Mesothelial cell of epicardium (in vitro differentiated cells): ENCODE measurements at places on chromosomes 5 and 9. TPM values are rescaled to one million over a fixed set of nuclear protein-coding genes. Genes with fewer than 3 reads are reported as not detected.

DNA sequence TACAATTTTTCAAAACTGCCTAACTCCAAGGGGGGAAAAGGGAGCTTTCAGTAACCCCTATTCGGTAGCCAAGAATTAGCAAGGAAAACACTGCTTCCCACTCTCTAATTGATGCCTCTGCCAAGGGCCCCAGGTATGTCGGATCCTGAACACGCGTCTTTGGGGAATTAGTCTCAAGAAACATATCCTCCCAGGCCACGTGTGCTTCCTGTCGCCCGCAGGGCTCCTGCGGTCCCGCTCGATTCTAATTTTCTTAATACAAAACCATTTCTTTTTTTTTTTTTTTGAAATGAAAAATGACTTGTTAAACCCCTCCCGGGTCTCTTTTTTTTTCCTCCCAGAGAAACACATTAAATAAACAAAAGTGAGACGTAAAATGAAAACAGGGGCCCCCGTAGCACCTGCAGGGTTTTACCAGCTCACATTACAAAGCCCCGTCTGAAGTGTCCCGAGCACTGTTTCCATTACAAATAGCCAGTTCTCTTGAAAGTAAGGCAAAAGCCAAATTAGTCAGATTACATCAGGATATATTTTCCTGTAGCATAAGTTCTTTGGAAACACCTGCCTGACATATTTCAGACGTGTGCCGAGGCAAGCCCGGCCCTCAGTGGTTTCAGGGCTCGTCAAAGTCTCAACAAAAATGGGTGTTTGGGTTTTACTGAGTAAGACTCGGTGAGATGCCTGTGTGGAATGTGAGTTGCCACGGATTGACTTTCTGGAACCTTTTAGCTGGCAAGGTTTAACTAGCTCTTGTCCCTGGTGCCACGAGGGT, 21.5 kb downstream of the SMIM23 start:
- DNase-seq, result no peak
- H3K36me3 ChIP-seq, result no peaks in the 10 kb centered on the region
- peaks cover 68% of the 10 kb centered on the region for H3K27me3 ChIP-seq
- H3K27ac ChIP-seq, result no peak overlapping the region

DNA sequence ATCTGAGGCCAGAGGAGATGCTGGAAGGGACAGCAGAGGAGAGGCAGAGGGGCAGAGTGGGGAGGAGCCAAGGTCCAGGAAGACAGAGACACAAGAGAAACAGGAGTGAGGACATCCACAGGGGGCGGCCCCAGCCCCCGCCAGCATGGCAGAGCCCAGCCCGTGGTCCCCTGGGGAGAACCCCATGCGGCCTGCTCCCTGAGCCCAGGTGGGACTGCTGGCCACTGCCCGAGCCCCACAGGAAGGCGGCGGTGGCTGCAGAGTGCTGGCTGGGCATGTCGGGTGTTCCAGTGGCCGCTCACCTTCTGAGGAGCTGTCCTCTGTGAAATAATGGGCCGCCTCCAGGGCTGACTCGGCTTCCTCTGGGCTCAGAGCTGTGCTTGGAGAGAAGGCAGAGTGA, 8.9 kb upstream of the MRNIP start:
- H3K27ac ChIP-seq, result peak overlapping the region; percentile 39
- DNase-seq, result no peak
- H3K4me3 ChIP-seq, result no peak overlapping the region
- H3K4me1 ChIP-seq, result no peaks in the 10 kb centered on the region

SPATA31C1 gene
- total RNA-seq, result 0.13 to 0.29 TPM (median 0.18 TPM) in 3 replicates

GFI1B gene
- total RNA-seq, result not detected in 3 replicates

BTNL9 gene
- 0.18 TPM in 1 of 3 replicates, not detected in the others for total RNA-seq

GRCh38 chr5:180109920-180110319, 38.4 kb upstream of the RNF130 start:
- H3K4me3 ChIP-seq, result no peak overlapping the region
- no peaks in the 10 kb centered on the region for H3K4me1 ChIP-seq
- H3K36me3 ChIP-seq, result peaks cover 7% of the 10 kb centered on the region
- H3K27ac ChIP-seq, result no peak overlapping the region

SLC34A3 gene
- total RNA-seq, result 0.23 to 0.27 TPM in 2 of 3 replicates, not detected in the other

SPINK7 gene
- total RNA-seq, result not detected in 3 replicates

SPOCK1 gene
- 5.0 to 6.6 TPM (median 6.4 TPM) in 3 replicates for total RNA-seq

GRCh38 chr5:765948-766631, 18.4 kb downstream of the ZDHHC11B start:
- DNase-seq, result no peak
- H3K36me3 ChIP-seq, result no peaks in the 10 kb centered on the region
- no peak overlapping the region for H3K4me3 ChIP-seq
- H3K27ac ChIP-seq, result no peak overlapping the region

DNA sequence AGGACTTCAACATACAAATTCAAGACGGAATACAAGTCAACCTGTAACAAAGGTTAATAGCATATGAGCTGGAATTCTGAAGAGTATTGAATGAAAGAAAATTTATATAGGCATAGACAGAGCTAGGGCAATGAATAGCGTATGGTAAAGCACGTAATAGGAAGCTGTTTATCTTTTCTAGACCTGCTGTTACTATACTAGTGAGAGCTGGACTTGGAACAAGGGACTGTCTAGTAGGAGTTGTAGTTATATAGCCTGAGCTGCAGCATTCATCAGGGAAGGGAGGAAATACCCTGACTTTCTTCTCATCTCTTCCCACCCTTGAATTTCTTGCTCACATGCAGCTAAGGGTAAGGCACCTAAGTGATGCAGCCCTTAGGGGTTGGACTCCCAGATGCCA, 67.5 kb upstream of the PRLR start:
- H3K27me3 ChIP-seq, result no peaks in the 10 kb centered on the region
- DNase-seq, result no peak
- H3K36me3 ChIP-seq, result no peaks in the 10 kb centered on the region
- H3K4me3 ChIP-seq, result no peak overlapping the region
- H3K27ac ChIP-seq, result no peak overlapping the region

DNA sequence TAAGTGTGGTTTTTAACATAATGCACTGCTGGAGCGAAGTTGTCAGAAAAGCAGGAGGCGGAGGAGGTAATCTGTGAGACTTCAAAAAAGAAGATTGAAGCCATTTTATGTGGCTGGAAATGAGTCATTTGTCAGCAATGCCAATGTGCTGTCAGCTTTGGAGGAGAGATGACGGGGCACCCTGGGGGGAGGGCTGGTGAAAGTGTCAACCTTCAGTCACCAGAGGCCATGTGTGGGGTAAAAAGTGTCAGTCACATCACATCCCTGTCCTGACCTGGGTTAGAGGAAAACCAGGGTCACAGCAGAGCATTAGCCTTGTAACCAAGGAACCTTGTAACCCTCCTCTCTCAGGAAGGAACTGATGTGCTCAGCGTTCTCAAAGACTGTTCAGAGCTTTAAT, 59.1 kb downstream of the TLR4 start:
- peaks cover 8% of the 10 kb centered on the region for H3K27me3 ChIP-seq
- no peaks in the 10 kb centered on the region for H3K4me1 ChIP-seq
- H3K36me3 ChIP-seq, result no peaks in the 10 kb centered on the region

ZBTB26 gene
- 15.7 to 16.7 TPM (median 16.2 TPM) in 3 replicates for total RNA-seq

TAF11L10 gene
- not detected in 3 replicates for total RNA-seq

DNA sequence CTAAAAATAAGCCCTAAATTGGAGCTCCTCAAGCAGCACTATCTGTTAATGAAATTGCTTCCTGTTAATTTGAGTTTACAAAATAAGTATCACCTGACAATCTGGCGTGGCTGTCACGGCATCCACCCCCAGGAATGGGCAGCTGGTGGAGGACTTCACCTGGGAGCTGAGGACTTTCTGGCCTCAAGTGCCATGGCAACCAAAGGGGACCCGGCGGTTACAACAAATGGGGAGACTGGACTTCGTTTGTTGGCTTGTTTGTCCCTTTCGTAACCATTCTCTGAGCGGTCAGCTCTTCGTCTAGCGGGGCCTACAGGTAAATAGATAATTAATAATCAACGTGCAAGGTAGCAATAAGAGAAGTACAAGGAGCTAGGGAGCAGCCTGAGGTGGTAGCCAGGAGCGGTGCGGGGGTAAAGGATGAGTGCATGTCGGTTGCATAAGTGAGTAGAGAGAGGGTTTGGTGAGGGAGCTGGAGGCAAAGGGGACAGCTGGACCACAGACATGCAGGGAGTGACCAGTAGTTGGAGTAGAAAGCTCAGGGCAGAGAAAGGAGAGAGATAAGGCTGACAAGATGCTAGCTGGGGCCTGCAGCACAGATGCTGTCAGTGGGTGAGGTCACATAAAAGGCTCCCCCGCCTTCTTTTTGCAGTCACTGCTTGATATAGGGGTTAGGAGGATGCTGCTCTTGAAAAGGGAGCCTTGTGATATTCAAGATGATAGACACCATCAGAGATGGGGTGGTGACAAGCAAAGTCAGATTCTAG, 62.5 kb downstream of the HSPA4 start:
- H3K4me1 ChIP-seq, result peaks cover 4% of the 10 kb centered on the region
- no peak for DNase-seq
- peaks cover 4% of the 10 kb centered on the region for H3K27me3 ChIP-seq
- no peaks in the 10 kb centered on the region for H3K36me3 ChIP-seq
- H3K27ac ChIP-seq, result no peak overlapping the region

- no peak for DNase-seq
- H3K27ac ChIP-seq, result peak overlapping the region; percentile 75
- H3K4me1 ChIP-seq, result peaks cover 48% of the 10 kb centered on the region
- no peaks in the 10 kb centered on the region for H3K27me3 ChIP-seq
- no peak overlapping the region for H3K4me3 ChIP-seq
- no peaks in the 10 kb centered on the region for H3K36me3 ChIP-seq
Measured at GRCh38 chr9:13427587-13427986, 148.1 kb upstream of the MPDZ start.

DNA sequence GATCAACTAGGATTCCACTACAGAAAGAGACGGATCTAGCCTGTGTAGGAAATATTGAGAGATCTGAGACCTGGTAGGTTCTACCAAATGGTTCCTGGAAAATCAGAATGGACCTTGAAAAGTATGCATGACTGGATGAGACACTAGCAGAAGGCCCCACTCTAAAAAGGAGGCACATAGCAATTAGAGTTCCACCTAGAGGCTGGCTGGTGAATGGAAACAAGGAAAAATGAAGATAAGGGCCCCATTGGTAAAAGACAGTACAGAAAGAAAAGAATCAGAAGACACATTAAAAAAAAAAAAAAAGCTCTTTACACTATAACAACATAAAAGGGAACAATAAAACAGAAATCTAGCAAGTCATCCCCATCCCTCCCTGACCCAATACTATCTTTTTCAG, 518.5 kb downstream of the NR2F1-AS1 start:
- H3K4me3 ChIP-seq, result no peak overlapping the region
- no peaks in the 10 kb centered on the region for H3K27me3 ChIP-seq
- H3K36me3 ChIP-seq, result no peaks in the 10 kb centered on the region
- H3K4me1 ChIP-seq, result peaks cover 15% of the 10 kb centered on the region
- H3K27ac ChIP-seq, result no peak overlapping the region
- DNase-seq, result no peak

GRCh38 chr5:73218552-73219171, 45.7 kb downstream of the TMEM174 start:
- H3K4me1 ChIP-seq, result peaks cover 9% of the 10 kb centered on the region
- DNase-seq, result no peak
- H3K36me3 ChIP-seq, result no peaks in the 10 kb centered on the region
- H3K4me3 ChIP-seq, result no peak overlapping the region

GRCh38 chr9:95055851-95056551, 261.5 kb downstream of the FANCC start:
- DNase-seq, result no peak
- peaks cover 68% of the 10 kb centered on the region for H3K4me1 ChIP-seq
- peak overlapping the region; percentile 96 for H3K27ac ChIP-seq
- H3K4me3 ChIP-seq, result no peak overlapping the region

DNA sequence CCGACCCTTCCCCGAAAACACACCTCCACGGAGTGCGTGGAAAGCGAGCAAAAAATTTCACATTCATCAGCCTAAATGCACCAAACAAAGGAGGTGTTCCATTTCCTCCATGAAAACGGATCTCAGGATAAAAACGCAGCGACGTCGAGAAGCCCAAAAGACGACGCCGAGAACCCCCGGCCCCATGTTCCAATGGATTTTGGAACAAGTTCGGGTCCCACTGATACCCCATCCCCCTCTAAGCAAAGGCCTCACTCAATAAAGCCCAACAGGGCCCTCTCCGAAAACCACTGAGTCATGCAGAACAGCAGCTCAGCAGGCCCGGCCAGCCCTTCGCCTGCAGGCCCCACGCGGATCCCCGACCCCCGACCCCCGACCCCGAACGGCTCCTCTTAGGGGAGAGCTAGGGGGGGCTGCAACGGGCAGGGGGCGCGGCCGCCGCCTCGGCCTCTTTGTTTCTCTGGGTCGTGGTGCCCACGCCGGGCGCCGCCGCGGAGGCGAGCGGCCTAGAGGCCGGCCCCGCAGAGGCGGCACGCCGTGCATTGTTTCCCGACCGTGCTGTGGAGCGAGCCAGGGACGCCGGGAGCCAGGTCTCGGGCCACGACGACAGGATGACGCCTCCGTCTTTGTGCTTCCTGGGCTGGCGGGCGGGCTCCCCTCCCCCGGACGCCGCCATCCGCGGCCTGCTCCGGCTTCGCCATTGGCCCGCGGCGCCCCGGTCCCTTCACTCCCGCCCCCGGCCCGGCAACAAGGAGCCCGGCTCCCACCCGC, 915 bp downstream of the ZFAND5 start:
- peak overlapping the region; percentile 94 for H3K4me3 ChIP-seq
- no peaks in the 10 kb centered on the region for H3K27me3 ChIP-seq
- H3K36me3 ChIP-seq, result peaks cover 12% of the 10 kb centered on the region
- peaks cover 50% of the 10 kb centered on the region for H3K4me1 ChIP-seq
- peak overlapping the region; percentile 96 for H3K27ac ChIP-seq
- peak; percentile 21 for DNase-seq

DNA sequence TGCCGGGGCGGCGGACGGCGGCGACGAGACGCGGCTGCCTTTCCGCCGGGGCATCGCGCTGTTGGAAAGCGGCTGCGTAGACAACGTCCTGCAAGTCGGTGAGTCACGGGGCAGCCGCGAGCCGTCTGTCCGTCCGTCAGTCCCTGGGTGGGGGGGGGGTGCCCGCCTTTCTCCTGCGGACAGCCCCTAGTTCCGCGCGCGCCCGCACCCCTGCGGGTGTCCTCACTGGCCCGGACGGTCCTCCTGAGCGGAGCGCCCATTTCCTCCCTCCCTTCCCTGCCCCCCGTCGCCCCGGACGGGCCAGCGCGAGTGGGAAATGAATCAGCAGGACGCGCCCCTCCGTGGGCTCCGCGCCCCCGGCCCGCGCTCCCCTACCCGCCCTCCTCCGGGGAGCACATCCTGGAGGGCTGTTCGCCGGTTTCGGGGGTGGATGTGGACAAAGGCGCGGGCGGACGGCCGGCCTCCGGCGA, 828 bp downstream of the ZSWIM6 start:
- DNase-seq, result peak; percentile 56
- H3K36me3 ChIP-seq, result peaks cover 10% of the 10 kb centered on the region
- no peak overlapping the region for H3K27ac ChIP-seq
- peaks cover 48% of the 10 kb centered on the region for H3K4me1 ChIP-seq

GRCh38 chr9:93653760-93654159, 77.4 kb downstream of the PHF2 start:
- no peak overlapping the region for H3K27ac ChIP-seq
- H3K4me1 ChIP-seq, result no peaks in the 10 kb centered on the region
- no peak for DNase-seq
- no peaks in the 10 kb centered on the region for H3K27me3 ChIP-seq
- H3K36me3 ChIP-seq, result peaks cover 24% of the 10 kb centered on the region
